ENCODE measurements at places on chromosomes 5 and 9.

DNA sequence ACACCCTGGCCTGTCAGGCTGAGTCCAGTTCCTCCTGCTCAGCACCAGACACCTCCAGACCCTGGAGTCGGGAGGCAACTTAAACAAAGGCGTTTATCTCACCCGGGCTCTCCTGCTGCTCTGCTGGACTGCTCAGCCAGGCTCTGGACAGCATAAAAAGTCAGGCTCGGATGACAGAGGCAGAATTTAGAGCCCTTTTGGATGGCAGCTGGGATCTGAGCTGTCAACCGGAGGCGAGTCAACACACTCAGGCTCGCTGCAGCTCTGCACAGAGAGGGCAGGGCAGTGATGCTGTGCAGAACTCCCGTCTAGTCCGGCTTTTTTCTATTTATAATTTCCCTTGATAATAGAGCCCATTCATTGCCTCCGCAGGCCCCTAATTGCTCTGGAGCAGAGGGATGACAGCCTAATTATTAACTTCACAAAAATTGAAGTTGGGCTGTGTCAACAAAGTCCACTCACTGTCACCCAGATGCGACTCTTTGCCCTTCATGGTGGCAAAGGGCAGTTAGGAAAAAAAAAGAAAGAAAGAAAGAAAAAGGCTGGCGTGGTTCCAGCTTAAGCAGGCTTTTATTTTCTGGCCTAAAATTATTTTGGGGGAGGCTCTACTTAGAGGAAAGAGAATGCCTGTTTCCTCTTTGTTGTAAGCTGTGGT is 37.6 kb downstream of the STC2 start:
- DNase-seq: peak; percentile 58

GRCh38 chr9:2623288-2624050 is 1.9 kb downstream of the VLDLR start:
- DNase-seq: peak; percentile 62

- DNase-seq: no peak
Observed at GRCh38 chr5:878125-878524, 14.5 kb downstream of the BRD9 start.

DNA sequence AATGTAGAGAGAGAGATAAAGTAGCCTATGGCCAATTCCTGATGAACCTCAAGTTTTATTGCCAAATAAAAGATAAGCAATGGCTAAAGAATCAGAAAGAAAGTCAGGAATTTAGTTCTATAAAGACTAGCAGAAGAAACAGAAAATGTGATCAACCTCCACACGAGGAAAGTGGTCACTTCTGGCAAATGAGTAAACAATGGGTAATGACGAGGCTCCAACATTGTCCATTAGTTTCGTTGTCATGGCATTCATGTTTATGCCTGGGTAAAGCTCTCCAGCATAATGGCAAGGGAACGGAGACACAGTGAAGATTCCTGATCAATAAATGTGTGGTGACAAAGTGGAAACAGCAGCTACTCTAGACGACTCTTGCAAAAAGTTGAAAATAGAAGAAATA is 341.8 kb upstream of the CTNND2 start:
- DNase-seq: no peak

- peak; percentile 61 for DNase-seq
Observed at GRCh38 chr5:54658010-54658409, 140.5 kb downstream of the SNX18 start.

DNA sequence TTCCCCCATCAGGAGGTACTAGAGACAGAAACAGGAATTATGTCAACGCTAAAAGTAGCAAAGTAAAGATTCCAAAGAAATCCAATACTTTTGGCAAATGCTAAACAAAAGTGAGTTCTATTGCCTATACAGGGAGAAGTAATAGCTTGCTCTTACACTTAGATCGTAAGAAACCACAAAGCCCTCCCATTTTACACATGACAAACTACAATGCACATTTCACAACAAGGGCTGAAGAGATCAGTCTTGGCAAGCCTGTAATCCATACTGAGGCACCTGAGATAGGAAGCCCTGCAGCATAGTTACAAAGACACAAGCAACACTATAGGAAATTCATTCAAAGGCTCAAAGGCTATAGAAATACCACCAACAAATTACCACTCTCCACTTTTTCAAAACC is 7.7 kb downstream of the HNRNPK start:
- no peak for DNase-seq

GRCh38 chr9:71136696-71137095 is 15.3 kb upstream of the TRPM3 start:
- DNase-seq: no peak

DNA sequence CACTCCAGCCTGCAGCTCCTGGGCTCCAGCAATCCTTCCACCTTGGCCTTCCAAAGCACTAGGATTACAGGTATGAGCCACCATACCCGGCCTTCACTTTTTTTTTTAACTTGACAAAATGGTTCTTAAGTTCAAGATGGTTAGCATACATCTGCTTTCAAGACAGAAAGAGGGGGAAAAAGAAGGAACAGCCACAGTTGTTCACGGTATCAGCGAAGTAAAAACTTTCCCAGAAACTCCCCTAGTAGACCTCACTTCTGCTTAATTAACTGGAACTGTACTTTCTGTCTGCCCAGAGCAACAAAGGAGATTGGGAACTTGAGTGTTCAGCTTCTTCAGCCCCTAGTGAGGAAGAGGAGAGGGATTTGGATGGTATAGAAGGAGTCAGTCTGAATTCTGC is 116.7 kb downstream of the UGCG start:
- no peak for DNase-seq

DNA sequence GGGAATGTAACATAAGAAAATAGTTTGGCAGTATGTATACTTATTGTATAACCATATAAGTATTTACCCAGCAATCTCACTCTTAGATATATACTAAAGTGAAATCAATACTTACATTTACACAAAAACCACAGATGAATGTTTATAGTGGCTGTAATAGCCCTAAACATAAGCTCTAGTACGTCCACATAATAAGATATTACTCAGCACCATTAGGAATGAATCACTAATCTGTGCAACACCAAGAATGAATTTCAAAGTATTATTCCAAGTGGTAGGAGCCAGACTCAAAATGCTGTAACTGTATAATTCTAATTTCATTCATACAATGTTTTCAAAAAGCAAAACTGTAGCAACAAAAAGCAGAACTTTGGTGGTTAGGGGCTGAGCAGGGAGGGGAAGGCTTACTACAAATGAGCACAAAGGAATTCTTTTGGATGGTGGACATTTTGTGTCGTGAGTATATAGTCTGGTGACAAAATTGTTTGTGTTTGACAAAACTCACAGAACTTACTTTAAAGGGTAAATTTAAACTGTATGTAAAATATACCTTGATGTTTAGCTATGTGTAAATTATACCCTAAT is 11.9 kb upstream of the C5orf46 start:
- no peak for DNase-seq

GRCh38 chr5:68464424-68464823 is 248.9 kb downstream of the PIK3R1 start:
- DNase-seq: peak; percentile 44

DNA sequence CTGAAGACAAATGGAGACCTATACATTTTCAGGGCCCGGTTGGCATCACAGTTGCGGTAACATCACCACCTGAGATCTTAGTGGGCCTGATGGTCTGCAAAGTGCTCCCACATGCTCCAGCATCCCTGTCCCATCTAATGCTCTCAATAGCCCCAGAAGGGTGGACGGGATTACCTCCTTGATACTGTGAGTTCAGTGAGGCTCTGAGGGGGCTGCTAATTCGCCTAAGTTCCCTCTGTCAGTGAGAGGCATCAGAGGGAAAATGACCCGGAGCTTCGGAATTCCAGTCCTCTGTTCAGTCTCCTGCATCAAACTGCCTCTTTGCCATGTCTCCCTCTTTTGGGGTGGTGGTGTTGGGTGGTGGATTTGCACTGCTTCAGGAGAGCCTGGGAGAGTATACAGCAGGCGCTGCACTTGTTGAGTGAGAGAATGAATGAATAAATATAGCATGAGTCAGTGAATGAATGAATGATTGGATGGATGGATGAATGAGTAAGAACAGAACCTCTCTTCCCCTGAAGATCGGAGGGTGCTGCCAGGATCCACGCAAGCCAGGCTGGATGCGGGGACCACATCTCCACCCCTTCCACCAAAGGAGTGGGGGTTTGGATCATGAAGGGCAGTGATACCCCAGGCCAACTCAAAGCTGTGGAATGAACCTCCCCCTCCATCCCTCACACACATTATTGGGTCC is 141.0 kb downstream of the GABBR2 start:
- DNase-seq: no peak

- DNase-seq: no peak
Observed at GRCh38 chr5:150513375-150514309, 5.7 kb downstream of the NDST1 start.

GRCh38 chr9:15306068-15306756 is 804 bp downstream of the TTC39B start:
- DNase-seq: peak; percentile 44

- peak; percentile 26 for DNase-seq
Observed at GRCh38 chr5:1881098-1881572, 1.6 kb downstream of the IRX4 start.

DNA sequence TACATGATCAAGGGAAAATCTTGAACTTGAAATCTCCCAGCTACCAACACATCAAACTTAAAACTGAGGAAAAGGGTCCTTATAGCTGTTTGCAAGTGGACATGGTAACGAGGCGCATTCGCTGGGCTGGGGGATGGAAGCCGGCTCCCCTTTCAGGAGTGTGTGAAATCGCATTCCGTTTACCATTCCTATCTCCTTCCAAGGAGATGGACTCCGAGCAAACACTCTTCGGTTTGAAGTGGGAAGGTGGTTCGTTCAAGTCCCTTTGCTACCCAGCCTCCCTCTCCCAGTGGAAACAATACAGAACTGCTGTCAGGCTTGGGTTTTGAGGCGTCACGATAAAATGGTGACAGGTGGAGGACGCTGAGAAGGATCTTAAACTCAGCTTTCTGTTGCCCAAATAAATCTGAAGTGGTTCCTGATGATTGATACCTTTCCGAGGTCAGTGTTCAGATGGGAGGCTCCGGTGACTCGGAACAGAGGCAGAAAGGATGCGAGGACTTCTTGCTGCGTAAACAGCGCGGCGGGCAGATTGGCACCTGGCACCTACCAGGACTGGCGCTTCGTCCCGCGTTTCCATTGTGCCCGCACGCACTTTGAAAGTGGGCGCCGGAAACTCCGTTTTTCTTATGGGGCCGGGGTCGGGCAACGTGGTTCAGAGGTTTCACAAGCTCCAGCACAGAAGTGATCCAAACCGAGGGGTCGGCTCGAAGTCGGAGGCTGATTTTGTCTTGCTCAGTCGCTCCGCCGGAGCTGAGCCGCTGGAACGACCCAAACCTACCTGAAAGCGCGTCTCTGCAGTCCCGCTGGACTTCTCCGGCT is 7.0 kb downstream of the MSX2 start:
- no peak for DNase-seq

- DNase-seq: peak; percentile 33
Observed at GRCh38 chr5:87004101-87004500, 263.6 kb upstream of the RASA1 start.

DNA sequence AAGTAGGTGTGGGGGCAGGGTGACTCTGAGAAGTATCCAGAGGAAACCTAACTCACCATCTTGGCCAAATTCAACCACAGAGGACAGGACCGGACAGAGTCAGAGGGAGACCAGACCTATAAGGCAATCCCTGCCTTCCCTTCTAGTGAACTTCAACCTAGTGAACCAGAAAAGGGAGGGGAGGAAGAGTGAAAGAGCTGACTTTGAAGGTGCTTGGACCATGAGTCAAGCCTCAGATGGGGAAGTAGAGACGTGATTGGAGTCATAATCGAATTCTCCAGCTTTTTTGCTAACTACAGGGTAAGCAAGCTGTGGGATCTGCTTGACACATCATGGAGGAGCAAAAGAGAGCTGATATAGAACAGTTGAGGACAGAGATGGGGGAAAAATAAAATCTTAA is 18.8 kb upstream of the KIF2A start:
- no peak for DNase-seq

DNA sequence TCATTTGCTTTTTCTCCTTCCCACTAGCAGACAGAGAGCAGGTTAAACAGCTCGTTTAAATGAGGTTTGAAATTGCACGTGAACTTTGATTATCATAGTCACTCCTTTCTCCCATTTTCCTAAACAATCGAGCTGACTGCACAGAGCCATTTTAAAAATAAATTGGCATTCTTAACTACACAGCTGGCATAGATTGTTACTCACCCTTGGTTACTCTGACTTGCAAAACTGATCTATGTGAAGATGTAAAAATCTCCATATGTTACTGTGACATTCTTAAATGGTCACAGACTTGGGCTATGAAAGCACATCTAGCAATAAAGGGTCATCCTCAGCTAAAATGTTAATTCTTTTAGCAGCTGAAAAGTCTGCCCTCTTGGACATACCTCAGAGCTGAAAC is 368.5 kb downstream of the DTWD2 start:
- DNase-seq: no peak

- no peak for DNase-seq
Observed at GRCh38 chr5:56192246-56192645, 40.9 kb downstream of the ANKRD55 start.

- DNase-seq: no peak
Observed at GRCh38 chr5:151470439-151470838, 23.0 kb downstream of the SLC36A1 start.

GRCh38 chr5:39518516-39518915 is 93.7 kb upstream of the DAB2 start:
- peak; percentile 89 for DNase-seq

GRCh38 chr9:99851500-99851822 is 29.8 kb downstream of the NR4A3 start:
- no peak for DNase-seq

DNA sequence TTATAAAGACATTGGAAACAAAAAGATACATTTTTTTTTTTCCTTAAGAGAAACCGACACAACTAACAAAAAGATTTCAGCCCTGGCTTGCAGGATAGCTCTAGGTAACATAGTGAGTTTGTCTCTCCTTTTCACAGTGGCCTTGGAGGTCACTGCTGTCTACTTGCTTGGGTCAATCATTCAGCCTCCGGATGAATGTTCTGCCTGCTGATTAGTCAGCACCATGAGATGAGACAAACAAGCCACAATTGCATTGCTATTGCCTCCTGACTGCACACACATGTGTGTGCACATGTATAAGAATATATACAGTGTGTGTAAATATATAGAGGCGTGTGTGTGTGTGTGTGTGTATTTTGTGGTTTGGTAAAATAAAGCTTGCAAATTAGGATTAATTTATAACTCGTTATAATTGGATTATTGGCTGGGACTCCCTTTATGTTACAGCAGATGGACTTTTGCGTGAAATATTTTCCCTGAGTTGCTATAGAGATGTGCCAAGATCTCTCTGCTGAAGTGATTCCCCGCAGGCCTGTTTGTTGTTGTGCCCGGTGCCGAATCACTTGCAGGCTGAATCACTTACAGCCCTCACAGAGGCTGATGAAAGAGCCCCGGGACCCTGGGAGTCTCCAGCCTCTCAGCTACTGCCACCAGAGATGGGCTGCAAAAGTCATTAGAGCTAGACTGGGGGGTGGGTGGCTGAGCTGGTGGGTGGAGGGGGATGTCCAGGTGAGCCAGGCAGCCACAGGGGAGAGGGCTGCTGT is 161.2 kb downstream of the FGF18 start:
- DNase-seq: peak; percentile 18
